Stomach (tissue), 19 donors: ENCODE measurements at places on chromosomes 4 and X. TPM values are rescaled to one million over a fixed set of nuclear protein-coding genes. Genes with fewer than 3 reads are reported as not detected.

Gene HSFX2
- 2.0 TPM for polyA plus RNA-seq

DNA sequence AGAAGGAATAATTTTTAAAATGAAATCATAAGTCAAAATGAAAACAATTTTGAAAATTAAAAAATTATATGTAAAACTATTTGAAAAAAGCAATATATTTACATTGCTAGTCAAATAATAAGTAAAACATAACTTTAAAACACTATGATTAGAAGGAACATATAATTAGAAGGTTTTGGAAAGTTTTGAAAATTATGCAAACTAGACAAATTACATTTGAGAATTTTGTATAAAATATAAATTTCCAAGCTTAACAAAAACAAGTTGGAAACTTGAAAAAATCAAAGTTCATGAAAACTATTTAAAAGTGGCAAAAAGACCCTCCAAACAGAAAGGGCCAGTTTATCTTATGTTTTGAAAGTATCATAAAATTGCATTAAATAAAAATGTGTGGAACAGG lies 67.6 kb upstream of the TLL1 start:
- no peak for DNase-seq

- no peak for DNase-seq
Measured at GRCh38 chr4:126986828-126987227, 645.9 kb upstream of the INTU start.

Gene PABPC4L
- 0.35 TPM for polyA plus RNA-seq

- DNase-seq, result no peak
Measured at GRCh38 chr4:172654457-172654856, 514.2 kb upstream of the GALNT7 start.

DNA sequence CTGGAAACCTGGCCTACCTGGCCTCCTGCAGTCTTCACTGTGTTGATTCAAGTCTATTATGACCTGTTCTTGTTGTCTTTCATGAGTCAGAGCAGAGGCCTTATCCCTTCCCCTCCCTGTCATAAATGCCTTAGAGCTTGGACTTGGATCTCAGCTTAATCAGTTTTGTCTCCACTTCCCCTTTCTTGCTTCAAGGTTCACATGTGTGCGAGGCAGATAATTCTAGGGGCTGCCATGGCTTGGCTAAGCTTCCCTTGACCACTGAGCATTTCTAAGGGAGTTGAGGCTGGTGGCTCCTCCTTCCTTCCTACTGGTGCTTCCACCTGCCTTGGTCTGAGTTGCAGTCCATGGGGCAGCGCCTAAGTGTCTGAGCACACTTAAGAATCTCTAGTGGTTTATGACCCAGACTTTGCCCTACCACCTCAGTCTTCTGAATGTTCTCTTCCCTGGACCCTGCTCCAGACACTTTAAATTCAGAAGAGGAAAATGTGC lies 1.7 kb upstream of the HEPH start:
- DNase-seq, result peak; percentile 67

Gene NRK
- polyA plus RNA-seq, result 0.06 TPM

DNA sequence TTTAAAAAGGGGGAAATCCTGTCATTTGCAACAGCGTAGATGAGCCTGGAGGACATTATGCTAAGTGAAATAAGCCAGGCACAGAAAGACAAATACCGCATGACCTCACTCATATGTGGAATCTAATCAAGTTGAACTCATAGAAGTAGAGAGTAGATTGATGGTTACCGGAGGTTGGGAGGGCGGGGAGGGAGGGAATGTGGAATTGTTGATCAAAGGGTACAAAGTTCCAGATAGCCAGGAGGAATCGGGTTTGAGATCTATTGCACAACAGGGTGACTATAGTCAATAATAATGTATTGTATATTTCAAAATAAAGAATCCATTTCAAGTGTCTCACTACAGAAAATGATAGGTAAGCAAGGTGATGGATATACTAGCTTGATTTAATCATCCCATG lies 393.2 kb downstream of the BCOR start:
- no peak for DNase-seq

DNA sequence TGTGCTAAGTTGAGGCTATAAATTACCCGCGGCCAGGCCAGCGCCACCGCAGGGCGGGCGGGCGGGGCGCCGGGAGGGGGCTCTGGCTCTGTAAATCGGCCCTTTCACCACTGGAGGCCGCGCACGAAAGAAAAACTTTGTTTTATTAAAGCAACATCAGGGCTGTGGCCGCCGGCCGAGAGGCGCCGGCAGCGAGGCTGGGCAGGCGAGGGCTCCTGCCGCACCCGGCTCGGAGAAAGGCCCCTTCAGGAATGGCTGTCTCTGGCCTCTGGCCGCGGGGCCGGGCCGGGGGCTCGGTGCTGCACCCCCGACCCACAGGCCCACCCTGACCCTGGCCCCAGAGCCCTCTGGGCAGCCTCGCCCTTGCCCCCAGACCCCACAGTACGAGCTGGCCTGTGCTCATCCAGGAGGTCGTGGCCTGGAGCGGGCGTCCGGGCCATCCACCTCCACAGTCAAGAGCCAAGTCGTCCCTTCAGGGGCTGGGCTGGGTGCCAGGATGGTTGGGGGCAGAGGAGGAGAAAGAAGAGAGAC lies 29.5 kb upstream of the FGFR3 start:
- DNase-seq, result peak; percentile 86

Gene HPGDS
- 0.30 TPM for polyA plus RNA-seq

DNA sequence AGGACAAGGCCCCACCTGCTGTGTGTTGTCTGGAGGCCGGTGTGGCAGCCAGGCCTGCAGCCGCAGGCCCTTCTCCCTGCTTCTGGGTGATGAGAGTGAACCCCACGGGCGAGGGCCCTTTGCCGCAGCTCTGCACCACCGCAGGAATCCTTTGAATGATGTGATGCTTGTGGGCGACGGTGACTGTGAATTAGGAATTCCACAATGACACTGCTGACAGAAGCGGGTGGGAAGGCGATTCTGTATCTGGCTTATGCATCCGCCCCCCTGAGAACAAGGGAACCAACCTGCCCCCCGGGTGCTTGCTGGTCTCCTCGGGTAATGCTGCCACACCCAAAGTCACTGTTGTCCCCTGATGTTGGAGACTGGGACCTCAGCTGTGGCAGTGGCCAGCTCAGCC lies 19.5 kb upstream of the MAN2B2 start:
- no peak for DNase-seq

GRCh38 chr4:12966726-12967125 lies 517.4 kb downstream of the RAB28 start:
- no peak for DNase-seq

DNA sequence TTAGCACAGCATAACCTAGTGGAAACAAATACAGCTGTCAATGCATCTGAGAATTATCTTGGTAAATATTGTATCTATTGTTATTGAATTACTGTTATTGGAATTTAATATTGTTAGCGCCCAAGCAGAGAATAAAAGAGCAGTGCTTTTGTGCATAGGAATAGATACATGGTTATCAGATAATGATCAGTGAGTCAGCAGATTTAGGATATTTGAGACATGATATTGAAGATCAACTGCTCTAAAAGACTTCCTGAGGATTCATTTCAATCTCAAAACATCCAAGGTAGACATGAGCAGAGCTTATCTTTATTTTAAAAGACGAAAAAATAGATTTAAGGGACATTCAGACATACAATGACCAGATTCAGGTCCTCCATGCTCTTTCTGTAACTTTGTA lies 10.6 kb upstream of the H2AZ1 start:
- no peak for DNase-seq

- no peak for DNase-seq
Measured at GRCh38 chrX:68652326-68653170, 5.1 kb downstream of the STARD8 start.

Gene ZNF185
- polyA plus RNA-seq, result 48.2 TPM

Gene NLGN3
- polyA plus RNA-seq, result 0.31 TPM

GRCh38 chr4:68606240-68606639 lies 30.1 kb upstream of the UGT2B17 start:
- DNase-seq, result no peak

Gene CTSO
- polyA plus RNA-seq, result 5.0 TPM

DNA sequence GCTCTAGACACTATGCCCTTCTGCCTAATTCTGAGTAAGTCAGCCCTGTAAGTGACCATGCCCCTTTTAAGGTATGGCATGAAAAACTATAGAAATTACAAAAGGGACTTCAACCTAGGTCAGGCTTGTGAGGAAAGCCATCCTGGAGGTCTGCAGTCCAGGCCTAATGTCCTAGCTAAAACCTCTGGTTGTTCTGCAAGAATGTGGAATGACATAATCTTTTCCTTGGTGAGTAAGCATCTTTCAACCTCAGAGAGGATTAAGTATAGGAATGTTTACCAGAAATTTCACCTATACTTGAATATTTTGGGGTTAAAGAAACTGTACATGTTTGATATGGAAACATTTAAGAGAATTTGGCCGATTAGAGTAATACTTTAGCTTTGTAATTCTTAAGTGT lies 23.8 kb upstream of the HPSE start:
- no peak for DNase-seq

Gene PNMA5
- polyA plus RNA-seq, result not detected

- DNase-seq, result no peak
Measured at GRCh38 chr4:174532445-174532844, 10.2 kb upstream of the HPGD start.
